ENCODE measurements at places on chromosomes 4 and X.
A peak's percentile ranks its signal among the peaks of the same experiment; 100 is the strongest.

GRCh38 chr4:59655996-59656395 is 1544.1 kb upstream of the ADGRL3 start:
- DNase-seq: no peak

DNA sequence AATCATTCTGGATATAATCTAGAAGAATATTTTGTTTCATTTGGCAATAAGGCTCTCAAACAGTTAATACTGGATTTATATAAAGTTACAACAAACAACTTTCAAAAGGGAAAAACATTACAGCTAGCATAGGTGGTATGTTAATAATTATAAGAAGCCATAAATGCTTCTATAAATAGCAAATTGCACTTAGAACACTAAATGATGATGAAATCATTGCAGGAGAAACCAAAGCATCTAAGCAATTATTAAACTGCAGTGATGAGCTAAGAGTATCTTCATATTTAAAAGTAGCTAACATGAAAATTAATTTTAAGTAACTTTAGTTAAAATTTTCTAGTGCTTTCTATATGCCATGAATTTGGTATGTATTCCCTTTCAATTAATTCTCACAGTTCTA is 189.5 kb downstream of the CENPC start:
- DNase-seq: no peak

GRCh38 chr4:175954685-175955084 is 111.0 kb upstream of the WDR17 start:
- DNase-seq: no peak

- DNase-seq: no peak
Observed at GRCh38 chr4:157791236-157791635, 381.6 kb downstream of the GASK1B start.

DNA sequence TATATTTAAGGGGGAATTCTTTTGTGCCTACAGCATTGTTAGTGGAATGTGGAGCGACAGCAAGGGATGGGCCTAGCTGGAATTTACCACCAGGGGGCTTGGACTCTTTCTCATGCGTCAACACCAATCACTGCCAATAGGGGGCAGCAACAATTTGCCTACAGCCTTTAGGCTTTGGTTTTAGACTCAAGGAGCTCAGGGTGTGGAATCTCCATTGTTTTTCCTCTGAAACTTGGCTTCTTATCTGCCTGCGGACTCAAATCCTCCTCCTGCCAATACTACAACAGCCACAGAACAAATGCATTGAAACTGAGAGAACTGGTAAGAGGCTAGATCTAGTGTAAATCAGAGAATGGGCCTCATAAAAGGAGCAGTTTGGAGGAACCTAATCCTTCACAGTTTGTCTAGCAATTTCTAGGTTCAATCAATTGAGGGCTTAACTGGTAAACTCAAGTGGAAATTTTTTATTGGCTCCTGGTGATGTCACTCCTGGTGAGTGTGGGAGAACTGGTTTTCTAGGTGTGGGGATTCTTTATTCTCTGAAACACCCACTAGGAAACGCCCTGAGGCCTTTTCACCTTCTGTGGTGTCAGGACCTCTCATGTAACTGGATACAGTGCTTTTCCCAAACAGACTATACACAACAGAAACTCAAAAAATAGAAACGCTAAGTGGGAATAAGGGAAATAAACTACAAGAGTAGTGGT is 27.9 kb upstream of the TMSB4X start:
- no peak for DNase-seq

GRCh38 chr4:99507349-99507748 is 3.5 kb upstream of the C4orf17 start:
- DNase-seq: no peak

DNA sequence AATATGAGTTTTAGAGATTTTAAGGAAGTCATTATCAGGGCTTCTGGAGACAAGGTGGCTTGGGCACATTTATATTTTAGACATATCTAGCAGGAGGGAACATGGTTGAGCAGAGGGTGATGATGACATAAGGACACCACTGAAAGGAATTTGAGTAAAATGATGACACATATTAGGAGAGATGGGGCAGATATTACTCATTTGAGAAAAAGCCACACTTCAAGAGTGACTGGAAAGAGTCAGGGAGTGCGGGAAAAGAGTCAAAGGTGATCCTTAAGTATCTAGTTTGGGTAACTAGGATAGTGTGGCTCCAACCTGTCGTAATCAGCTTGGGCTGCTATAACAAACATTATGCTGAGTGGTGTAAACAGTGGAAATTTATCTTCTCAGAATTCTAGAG is 377.7 kb downstream of the PACRGL start:
- no peak for DNase-seq

GRCh38 chrX:1449036-1449822 is 3.5 kb downstream of the ASMTL start:
- peak; percentile 50 for DNase-seq
